ENCODE measurements at places on chromosomes 11 and 22.
A peak's percentile ranks its signal among the peaks of the same experiment; 100 is the strongest.

- no peak for DNase-seq
Measured at GRCh38 chr11:61737131-61737530, 15.3 kb upstream of the MYRF start.

DNA sequence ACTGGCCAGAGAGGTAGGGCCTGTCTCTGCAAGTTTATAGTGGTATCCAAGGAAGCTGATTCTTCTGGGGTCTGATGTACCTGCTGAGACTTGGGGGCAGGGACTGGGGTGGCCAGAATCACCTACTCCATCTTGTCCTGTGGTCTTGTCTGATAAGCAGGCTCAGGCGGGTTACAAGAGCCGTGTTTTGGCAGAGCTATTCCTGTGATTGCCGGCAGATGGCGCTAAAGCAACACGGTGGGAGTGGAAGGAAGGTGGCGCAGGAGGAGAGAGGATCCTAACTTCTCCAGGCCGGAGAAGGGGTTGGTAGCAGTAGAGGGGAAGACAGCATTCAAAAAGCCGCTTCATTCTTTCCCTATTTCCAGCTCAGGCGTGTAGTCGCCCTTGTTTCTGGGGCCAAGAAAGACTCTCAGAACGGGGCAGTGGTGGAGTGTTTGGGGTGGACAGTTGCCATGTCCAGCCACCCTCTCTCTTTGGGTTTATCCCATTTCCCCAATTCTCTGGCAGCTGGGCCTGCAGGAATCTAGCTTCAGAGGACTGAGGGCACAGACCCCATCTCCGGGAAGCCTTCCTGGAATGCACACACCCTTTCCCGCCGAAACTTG is 15.1 kb downstream of the CHRM1 start:
- DNase-seq: peak; percentile 60

DNA sequence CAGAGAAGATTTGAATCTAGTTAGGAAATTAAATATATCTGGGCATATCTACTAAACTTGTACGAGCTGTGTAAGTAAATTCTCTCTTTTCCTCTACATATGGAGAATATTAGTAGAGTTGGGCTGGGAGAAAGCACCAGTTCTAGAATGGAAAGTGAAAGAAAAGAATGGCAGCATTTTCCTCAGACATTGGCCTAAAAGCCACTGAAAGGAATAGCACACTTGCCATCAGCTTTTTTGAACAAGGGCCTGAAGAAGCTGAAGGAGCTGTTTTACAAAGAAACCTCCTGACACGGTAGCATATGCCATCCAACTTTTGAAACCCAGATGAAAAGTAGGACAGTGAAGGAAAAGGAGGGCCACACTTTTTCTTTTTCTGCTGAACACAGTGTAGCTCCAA is 1563.7 kb upstream of the TENM4 start:
- DNase-seq: no peak

- DNase-seq: no peak
Measured at GRCh38 chr22:45157907-45158306, 5.8 kb upstream of the NUP50 start.

DNA sequence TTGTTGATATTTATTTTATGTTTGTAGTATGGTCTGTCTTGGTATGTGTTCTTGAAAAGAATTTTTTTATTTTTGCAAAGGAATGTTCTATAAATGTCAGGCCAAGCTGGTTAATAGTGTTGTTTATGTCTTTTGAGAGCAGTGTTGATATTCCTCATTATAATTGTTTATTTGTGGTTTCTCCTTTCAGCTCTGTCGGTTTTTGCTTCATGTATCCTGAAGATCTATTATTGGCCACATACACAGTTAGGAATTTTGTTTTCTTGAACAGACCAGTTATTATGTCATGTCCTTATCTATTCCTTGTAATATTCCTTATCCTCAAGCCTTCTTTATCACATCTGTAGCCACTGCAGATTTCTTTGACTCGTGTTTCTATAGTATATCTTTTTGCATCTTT is 56.5 kb downstream of the PDHX start:
- DNase-seq: no peak

DNA sequence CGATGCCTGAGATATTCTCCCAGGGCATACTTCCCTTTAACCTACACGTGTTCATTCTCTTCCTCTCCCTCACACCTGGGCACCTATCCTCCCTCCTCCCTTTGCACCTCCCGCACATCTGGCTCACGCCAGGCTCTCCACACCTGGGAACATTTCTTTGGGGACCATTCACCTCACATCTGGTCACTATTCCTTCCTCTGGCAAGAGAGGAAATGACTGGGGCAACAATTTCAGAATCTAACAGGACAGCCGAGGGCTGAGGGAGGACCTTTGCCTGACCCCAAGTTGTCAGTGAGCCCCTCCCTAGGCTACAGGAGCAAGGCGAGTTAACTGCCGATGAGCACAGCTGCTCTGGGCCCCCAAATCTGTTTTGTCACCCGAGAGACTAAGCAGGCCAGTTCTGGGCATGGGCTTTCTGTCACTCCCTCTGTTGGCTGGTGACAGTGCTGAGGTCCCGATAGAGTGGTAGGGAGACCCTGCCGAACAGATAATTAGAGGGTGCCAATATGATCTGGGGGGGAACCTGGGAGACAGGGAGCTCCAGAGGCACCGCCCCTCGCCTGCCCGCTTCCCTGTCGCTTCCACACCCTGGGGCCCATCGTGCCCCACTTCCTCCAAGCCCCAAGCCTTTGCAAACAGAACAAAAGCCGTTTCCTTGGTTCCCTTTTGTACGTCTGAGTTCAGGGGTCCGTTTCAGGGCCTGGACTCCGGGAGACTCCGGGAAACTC is 45.6 kb downstream of the EIF3F start:
- no peak for DNase-seq

GRCh38 chr11:17076517-17077239 is 789 bp downstream of the RPS13 start:
- DNase-seq: no peak

- no peak for DNase-seq
Measured at GRCh38 chr11:14927146-14927545, 35.1 kb upstream of the CYP2R1 start.

GRCh38 chr11:7749456-7749855 is 43.2 kb upstream of the OVCH2 start:
- no peak for DNase-seq

DNA sequence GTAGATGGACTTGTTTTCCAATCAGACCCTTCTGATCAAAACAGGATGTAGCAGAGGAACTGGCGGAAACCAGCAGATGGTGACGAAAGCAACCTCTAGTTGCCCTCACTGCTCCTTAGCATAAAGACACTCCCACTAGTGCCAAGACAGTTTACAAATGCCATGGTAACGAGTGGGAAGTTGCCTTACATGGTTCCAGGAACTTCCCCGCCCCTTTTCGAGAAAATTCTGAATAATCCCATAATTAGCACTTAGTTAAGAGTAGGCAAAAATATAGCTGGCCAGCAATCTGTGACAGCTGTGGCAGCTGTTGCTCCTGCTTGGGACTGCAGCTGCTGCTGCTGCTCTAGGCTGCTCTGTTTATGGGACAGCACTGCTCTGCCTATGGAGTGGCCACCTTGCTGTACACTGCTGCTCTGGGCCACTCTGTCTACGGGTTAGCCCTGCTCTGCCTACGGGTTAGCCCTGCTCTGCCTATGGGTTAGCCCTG is 33.4 kb upstream of the SORL1 start:
- DNase-seq: no peak

DNA sequence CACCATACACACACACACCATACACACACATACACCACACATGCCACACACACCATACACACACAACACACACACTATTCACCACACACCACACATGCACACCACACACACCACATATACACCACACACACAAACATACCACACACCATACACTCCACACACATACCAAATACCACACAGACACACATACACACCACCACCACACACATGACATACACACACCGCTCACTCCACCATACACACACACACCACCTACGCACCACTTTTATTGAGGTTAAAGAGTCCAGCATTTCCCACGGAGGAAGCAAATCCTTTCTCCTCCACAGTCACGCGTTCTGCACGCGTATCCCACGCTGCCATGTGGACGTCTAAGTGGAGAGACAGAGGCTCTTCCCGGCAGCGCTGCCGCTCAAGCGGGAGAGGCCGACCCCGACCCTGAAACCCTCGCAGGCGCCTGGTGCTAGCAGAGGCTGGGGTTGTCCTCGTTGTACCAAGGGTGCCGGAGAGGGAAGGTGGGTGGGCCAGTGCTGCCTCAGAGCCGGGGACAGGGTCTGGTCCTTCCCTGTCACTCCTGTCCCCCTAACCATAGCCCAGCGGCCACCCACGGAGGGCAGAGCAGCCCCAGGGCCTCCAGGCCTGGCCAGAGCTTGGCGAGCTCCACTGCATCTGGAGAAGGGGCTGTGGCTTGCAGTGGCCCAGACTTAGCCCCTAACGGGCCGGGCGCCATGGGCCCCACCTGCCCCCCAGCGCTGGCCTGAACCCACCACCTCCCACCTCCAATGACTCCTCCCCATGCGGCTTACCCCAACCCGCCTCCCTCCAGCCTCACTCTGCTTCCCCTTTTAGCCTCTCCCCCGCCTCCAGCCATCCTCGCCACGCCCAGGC is 1495.0 kb downstream of the BRD1 start:
- DNase-seq: no peak

- DNase-seq: no peak
Measured at GRCh38 chr11:2945031-2945756, 16.0 kb upstream of the PHLDA2 start.

- no peak for DNase-seq
Measured at GRCh38 chr11:81203876-81204275, 1529.8 kb downstream of the FAM181B start.

GRCh38 chr22:31790240-31790639 is 36.4 kb downstream of the DEPDC5 start:
- no peak for DNase-seq

DNA sequence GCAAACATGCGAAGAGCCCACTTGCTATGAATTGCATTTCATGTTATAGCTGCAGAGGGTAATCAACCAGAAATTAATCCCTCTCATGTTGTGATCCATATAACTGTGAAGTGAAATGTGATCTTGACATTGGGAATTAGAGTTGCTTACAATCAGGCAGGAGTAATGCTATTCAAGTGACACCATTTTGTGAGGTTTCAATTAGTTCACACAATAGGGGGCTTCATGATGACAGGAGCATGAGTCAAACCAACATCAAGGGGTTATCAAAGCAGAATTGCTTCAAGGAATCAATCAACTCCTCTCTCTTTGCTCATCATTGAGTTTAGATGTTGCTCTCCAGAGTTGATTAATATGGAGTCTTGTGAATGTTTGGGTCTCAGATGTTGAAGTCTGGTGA is 1585.2 kb upstream of the TENM4 start:
- DNase-seq: no peak

DNA sequence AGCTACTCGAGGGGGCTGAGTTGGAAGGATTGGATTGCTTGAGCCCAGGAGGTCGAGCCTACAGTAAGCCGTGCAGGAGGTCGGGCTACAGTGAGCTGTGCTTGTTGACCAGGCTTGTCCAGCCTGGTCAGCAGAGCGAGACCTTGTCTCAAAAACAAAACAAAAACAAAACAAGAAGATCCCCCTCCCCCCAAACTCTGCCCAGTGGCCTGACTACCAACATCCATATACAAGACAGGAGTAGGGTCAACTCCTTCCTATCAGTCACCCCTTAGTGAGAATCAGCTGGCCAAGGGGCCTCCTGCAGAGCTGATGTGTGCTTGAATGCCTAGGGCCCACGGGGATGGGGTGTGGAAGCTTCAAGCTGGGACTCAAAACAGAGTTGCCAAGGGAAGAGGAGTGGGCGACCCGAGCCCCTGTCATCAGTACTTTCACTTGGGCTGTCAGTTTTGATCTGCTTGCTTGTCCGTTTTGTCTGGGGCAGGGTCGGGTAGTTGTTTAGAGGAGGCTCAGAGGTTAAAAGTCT is 942 bp upstream of the TSPAN18 start:
- no peak for DNase-seq

GRCh38 chr11:2724653-2725367 is 25.0 kb upstream of the KCNQ1OT1 start:
- no peak for DNase-seq

DNA sequence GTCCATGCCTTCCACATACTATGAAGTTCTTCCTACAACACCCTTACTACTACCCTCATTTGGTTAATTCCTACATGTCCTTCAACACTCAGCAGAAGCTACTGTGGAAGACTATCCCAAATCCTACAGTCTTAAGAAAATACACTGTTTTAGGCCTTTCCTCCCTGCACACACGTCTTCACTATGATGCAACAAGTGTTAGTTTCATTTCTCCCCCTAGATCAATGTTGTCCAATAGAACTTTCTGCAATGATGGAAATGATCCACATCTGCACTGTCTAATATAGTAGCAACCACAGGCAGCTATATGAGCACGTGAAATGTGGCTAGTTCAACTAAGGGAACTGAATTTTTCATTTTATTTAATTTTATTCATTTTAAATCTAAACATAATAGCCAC is 46.7 kb upstream of the CCDC34 start:
- no peak for DNase-seq

- no peak for DNase-seq
Measured at GRCh38 chr11:10891151-10891720, 33.4 kb upstream of the ZBED5 start.

GRCh38 chr11:71282581-71283351 is 30.4 kb upstream of the SHANK2 start:
- DNase-seq: no peak

- no peak for DNase-seq
Measured at GRCh38 chr22:50605613-50606074, 5.1 kb downstream of the MAPK8IP2 start.

DNA sequence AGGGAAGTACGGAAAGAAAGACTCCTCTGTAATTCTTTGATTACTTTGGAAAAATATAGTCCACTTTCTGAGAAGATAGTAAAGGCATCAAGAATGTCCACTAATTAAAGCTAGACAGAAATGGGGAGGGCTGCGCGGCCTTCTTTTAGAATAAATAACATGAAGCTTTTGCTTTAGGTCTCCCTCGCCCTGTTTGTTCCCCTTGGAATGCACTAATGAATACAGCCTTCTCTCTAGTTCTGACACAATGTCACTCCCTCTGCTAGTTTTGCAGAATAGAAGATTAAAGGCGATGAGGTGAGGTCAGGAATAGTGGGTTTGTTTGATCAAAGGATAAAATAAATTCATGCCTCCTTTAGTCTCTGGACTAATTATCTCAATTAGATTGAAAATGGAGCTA is 543.9 kb downstream of the OPCML start:
- DNase-seq: no peak

DNA sequence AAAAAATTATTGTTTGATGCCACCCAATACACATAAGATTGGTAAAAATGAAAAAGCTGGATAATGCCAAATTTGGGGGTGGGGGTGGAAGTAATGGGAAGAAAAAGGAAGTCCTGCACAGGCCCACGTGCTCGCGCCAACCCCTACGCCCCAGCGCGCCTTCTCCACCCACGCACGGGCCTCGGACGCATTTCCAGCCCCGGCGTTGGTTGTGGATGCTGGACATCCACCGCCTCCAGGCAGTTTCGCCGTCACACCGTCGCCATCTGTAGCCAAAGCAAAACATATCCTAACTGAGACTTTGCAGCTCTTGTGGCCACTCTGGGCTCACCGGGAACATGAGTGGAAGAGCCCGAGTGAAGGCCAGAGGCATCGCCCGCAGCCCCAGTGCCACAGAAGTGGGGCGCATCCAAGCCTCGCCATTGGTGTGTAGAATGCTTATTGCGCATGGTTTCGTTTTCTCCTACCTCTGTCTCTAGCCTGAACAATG is at the start of gene PIWIL4:
TSS of gene PIWIL4 (plus strand) at position 188 of the 490 bp plus-strand sequence. CDS start at position 339, 151 bp downstream.
- no peak for DNase-seq

GRCh38 chr22:31286360-31287255 is 5.7 kb downstream of the PIK3IP1 start:
- DNase-seq: no peak
